ENCODE measurements at places on chromosomes 11 and 22.
A peak's percentile ranks its signal among the peaks of the same experiment; 100 is the strongest.

- DNase-seq: no peak
These were observed 42.2 kb downstream of the TRAF6 start for GRCh38 chr11:36467916-36468315.

GRCh38 chr11:97732011-97732632, 1288.6 kb upstream of the CNTN5 start:
- no peak for DNase-seq

- DNase-seq: no peak
These were observed 258.3 kb downstream of the ETS1 start for GRCh38 chr11:128328955-128329551.

GRCh38 chr11:69362315-69362714, 68.4 kb downstream of the MYEOV start:
- DNase-seq: no peak

DNA sequence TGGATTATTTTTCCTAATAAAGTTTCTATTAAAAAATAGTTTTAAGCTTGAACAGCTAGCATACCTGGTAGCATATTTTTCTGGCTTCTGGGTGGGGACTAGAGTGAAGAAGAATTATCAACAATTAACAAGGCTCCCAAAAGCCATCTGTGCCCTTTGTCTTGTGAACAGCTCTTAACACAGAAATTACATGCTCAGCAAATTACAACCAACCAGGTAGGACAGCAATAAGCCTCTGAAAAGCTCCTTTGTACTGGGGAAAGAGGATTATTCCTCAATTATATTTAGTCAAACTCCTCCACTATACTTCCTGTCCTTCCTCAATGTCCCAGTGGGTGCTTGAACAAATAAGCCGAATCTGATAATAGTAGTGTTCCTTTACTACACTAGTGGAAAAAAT, 162.8 kb downstream of the RAB38 start:
- no peak for DNase-seq

DNA sequence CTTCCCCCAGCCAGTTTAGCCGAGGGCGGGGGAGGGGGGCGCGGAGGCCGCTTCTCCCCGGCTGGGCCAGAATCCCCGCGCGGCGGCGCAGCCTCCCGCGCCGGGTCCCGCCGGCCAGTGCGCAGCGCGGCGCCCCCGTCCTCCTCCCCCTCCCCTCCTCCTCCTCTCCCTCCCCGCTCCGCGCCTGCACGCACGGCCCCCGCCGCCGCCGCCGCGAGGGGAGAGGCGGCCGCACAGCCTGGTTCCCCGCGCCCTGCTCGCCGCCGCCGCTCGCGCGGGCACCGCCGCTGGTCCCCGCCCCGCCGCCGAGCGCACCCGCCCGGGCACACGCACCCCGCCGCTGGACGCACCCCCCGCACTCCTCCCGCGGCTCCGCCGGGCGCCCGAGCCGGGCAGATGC, at the start of gene FLRT1:
Gene FLRT1, plus strand, starts transcription at position 356 of the 400 bp plus-strand sequence. CDS start 80,337 bp downstream, outside the sequence.
- no peak for DNase-seq

DNA sequence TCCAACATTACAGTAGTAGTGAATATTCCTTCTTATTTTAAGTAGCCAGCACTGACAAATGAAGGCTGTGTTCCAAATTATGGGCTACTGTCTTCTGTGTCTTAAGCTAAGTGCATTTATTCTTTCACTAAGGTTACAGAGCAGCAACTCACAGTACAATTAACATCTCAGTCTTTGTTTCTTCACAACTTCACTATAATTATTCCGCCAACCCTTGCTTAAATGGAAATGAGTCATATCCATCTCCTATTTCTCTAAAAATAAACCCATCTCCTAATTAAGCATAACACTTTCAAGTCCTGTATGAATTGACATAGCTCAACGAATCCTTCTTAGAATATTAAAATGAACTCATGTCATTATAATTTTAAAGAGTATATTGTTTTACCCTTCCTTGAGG, 6.7 kb downstream of the ETS1 start:
- no peak for DNase-seq

DNA sequence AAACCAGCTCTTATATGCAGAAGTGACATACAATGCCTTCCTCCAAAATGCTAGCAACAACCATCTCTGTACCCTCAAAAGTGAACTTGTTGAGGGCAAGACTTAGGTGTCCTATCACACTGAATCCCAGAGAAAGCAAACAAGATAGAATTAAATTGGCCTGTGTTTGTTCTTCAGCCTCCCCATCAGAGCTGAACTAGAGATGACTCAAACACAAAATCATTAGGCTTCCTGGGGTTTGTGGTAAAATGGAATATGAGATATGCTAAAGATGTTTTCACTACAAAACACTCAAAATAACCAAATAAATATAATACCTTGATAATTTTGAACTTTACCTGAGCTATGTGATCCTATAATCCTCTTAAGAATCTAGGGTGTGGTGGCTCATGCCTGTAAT, 31.6 kb downstream of the ZNF214 start:
- DNase-seq: peak; percentile 26

GRCh38 chr11:133058501-133058900, 473.8 kb downstream of the OPCML start:
- DNase-seq: no peak

DNA sequence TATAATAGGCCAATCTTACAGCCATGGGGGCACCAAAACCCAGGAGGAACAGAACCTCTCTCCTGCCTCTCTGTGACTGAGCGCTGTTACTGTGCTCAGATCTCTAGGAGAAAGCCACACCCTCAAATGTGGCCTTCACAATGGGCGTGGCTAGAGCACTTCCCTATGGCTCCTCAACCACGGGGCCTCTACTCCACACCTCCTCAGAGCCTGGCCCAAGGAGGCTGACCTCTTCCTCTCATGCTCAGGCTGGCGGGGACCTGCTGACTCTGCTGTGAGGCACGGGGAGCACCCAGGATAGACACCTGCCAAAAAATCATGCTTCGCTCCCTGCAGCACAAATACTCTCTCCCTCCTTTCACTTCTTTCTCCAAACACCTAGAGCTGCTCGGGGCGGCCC, 41.0 kb downstream of the C11orf58 start:
- DNase-seq: no peak

DNA sequence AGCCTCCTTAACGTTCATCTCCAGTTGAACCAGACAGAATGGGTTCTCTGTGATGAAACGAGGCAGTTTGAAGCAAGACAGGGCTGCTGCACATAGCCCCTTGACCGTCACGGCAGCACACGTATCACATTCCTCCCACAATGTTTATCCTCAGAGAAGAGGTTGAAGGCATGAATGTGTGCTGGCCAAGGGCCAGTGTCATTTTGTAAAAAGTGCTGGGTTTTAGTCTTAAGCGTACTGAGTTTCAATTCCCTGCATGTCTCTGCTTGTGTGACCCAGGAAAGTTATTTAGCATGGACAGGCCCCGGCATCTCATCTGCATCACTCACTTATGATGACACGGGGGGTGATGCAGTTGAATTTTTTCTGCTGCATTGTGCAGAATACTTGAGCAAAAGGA, 31.6 kb downstream of the TTC12 start:
- DNase-seq: peak; percentile 3

DNA sequence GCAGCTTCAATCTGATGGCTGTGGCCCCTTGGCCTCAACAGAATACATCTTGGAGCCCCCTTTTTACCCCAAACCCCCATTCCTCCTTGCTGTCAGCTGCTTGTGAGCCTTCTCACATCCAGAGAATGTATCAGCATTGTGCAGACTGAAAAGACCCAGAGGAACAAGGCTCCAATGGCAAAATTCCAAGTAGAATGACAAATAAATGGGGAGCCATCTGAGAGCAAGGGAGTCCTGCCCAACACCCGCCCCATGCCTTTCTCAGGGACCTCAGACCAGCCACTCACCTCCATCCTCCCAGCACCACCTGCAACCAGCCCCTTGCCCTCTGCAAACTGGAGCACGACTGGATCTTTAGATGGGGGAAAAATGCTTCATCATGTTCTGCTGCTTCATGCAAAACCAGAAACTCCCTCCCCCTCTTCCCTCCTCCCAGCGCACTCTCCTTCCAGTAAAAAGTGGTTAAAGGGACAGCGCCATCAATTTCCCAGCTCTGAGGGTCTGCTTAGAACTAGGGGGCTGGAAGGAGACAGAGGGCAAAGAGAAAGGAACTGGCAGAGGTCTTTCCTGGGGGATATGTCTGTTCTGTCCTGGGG, 2.2 kb upstream of the NEFH start:
- no peak for DNase-seq

- no peak for DNase-seq
These were observed 17.4 kb upstream of the SCUBE1 start for GRCh38 chr22:43360576-43360975.

DNA sequence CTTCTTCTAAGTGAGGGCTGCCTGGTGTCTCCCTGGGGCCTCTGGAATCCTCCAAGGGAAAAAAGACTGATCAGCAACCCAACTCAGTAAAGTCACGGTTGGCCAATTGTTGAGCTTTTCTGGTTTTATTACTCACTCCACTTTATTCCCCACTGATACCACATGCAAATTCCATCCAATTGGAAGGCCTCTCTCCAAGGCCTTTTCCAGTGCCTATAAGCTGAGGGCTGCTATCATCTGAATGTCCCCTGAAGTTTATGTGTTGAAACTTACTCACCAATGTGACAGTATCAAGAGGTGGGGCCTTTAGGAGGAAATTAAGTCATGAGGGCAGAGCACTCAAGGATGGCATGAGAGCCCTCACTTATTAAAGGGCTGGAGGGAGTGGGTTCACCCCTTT, 463.3 kb downstream of the BUD13 start:
- peak; percentile 6 for DNase-seq

DNA sequence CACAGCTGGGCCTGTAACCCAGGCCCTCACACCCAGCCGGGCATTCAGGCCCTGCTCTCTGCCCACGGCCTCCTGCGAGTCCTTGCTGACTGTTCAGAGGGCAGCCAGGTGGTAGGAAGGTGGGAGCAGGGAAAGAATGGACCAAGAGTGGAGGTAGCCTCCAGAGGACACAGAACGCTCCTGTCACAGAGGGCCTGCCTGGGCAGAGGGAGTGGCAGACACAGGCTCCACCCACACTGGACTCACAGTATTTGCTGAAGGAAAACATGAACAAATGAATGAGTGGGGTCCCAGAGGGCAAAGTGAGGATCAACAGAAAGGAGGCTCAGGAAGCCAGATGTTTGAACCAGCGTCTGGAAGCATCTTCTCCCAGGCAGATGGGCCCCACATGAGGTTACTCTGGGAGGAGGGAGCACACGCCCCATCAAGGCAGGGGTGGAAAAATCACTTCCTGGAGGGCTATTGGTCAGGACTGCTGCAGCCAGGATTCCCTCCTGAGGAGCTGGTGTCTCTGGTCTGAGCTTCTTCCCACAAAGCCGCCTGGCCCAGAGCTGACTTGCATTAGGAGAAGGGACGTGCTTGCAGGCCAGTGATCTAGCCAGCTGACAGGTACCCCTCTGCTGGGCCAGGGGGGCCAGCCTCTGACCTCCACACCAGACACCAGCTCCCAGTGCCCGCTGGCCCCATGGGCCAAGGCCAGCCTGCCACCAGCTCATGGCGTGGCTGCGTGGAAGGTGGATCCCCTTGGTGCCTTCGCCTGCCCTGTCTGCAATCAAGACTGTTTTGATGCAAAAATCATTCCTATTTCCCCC, 84.0 kb downstream of the THAP12 start:
- DNase-seq: no peak

DNA sequence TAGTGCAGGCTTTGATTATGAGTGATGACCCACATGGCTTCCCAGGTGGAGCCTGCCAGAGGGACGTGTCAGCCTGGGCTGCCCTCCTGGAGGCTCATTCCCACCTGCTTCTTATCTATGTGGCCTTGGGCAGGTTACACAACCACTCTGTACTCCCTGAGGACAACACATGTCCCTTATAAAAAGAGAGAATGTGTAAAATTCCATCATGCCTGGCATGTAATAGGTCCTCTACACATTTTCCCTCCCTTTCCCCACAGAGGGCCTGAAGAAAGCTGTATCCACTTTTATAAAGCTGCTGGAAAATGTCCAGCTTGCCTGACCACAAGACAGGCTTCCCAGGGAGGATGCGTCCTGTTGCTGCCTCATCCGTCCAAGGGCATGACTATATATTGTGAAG, 55.0 kb upstream of the VSTM5 start:
- DNase-seq: peak; percentile 64

DNA sequence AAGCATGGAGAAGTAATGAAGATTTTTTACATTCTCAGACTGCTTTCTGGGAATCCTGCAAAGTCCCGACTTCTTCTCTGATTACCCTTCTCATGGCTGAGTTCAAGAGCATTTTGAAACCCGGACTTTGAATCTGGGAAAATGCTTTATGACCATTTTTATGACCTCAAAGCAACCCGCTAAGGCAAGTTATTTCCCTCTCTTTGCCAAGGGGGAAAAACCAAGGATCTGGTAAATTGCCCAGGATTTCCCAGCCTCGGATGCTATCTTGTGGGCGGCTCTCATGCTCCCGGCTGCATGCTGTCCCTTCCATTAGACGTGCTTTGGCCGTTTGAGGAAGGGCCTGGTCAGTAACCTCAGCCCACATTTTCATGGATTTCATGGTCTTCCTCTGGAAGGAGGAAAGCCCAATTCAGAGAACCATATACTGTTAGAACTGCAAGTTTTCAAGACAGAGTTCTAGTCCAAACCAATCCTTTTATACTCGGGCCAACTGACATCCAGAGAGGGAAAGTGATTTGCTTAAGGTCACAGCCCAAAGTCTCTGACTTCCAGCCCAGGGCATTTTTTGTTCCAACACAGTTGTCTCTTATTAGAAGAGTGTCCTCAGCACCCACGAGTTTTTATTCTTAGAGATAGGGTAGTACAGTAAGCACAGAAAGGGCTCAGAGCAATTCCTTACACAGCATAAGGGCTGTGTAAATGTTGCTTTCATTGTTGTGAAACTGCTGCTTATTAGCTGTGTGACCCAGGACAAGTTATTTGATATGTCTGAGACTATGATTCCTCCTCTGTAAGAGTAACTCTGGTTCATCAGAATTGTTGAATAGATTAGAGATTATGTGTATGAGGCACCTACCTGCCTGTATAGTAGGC, 77.4 kb downstream of the NAV2 start:
- peak; percentile 75 for DNase-seq

DNA sequence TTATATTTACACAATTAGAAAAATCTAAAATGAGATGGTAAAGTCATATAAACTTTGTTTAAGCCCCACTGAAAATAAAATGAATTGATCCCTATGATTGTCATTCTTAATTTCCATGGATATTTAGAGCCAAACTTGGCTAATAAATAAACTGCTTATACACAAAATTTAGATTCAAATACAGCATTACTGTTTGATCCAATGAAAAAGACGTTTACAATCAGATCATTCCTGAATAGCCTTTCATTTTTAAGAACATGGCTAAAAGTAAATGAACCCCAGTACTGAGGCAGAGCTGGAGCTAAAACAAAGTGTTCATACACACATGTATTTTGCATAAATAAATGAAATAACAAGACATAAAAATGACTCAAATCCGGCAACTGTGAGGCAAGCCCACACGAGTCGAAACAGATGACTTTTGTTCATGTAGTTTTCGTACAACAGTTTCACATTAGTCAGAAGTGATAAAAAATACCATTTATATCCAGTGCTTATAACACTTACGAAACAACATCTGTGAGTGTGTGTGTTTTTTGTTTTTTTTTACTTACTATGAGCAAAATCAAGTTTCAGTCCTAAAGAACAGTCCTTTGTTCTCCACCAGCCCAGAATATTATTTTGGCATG, 386.5 kb downstream of the SOX6 start:
- DNase-seq: peak; percentile 81

GRCh38 chr11:57135020-57135751, 46.6 kb upstream of the LRRC55 start:
- no peak for DNase-seq

GRCh38 chr22:50140615-50141014, 29.9 kb upstream of the PANX2 start:
- no peak for DNase-seq

- no peak for DNase-seq
These were observed 26.2 kb downstream of the SPATA19 start for GRCh38 chr11:133819114-133819513.
